ENCODE measurements at places on chromosomes 4 and X.

DNA sequence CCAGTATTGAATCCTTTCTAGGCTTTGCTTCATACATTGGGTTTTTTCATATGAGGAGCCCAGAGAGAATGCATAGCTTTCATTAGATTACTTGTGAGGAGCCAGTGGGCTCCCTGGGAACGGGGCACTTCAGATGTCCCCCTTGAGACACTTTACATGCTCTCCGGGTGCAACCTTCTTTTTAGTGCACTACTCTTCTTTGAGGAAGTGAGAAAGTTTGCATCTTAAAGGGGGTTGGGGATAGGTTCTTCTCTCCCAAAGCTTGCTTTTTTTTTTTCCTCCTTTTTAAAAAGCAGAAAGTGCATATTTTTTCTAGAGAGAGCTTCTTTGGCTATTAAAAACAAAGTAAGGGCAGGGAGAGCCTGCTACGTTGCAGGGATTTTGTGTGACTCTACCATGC, 4.3 kb downstream of the HADH start:
- no peak for DNase-seq

GRCh38 chr4:39710098-39710896, 12.4 kb downstream of the UBE2K start:
- DNase-seq: no peak

GRCh38 chr4:20367446-20367845, 115.7 kb downstream of the SLIT2 start:
- no peak for DNase-seq

DNA sequence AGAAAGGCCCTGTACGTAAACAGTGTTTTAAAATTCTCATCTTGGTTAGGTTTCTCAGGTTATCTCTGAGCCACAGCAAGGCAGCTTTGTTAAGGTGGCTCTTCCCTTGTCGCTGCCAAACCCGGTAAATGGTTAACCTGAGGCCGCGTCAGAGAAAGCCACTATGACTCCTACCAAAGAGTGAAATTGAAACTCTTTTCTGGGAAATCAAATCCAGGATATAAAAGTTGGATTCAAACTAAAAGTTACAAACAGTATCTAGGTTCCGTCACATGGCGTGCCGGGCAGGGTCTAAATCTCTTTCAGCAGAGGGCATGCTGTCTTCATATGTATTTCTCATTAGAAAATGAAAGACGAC, 433 bp downstream of the MMAA start:
- peak; percentile 75 for DNase-seq

- no peak for DNase-seq
Measured at GRCh38 chrX:23195761-23196160, 138.9 kb upstream of the PTCHD1 start.

- peak; percentile 27 for DNase-seq
Measured at GRCh38 chr4:87165892-87166291, 54.5 kb downstream of the KLHL8 start.

DNA sequence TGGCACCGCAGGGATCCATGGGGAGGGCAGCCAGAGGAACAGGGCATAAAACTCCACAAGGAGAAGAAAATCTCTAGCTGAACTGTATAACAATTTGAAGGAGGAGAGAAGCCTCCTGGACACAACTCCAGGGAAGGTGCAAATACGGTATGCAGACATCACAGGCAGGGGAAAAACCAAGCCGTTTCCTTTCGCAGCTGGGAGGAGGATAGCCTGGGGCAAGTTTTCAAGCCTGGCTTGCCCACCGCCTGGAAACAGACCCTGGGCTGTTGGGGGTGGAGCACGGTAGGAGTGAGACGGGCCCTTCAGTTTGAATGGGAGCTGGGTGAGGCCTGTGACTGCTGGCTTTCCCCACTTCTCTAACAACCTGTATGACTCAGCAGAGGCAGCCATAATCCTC, 43.4 kb upstream of the TAF9B start:
- no peak for DNase-seq

- no peak for DNase-seq
Measured at GRCh38 chr4:20723019-20723418, 22.8 kb downstream of the PACRGL start.

DNA sequence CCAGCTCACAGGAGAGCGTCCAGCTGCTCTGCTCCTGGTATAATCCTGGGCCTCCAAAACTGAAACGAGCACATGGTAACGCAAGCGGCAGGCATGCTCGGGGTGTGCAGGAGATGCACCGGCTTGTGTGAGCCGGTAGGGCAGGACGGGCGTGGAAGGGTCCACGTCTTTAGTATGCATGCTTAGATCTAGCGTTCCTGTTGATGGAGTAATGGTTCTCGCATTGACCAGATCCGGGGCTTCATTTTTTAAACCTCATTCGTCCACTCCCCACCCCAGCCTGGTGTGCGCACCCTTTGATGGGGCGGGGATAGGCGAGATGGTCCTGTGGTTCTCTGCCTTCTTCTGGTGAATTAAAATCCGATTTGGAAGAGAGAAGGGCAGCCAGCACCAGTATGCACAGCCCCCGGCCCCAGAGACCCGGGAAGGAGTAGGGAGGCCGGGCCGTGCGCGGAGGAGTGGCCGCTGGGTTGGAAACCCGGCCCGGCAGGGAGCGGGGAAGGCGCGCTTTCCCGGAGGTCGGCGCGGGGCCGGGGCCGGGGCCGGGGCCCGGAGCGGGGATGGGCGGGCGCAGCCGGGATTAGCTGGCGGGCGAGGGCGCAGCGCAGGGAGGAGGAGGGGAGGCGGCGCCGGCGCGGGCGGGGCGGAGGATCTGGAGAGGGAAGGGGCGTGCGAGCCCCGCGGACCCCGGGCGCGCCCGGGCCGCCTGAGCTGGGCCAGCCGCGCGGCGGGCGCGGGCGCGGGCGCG, 39.9 kb downstream of the FAM149A start:
- peak; percentile 80 for DNase-seq

- DNase-seq: peak; percentile 30
Measured at GRCh38 chrX:103878466-103879122, 46.5 kb upstream of the RAB9B start.

DNA sequence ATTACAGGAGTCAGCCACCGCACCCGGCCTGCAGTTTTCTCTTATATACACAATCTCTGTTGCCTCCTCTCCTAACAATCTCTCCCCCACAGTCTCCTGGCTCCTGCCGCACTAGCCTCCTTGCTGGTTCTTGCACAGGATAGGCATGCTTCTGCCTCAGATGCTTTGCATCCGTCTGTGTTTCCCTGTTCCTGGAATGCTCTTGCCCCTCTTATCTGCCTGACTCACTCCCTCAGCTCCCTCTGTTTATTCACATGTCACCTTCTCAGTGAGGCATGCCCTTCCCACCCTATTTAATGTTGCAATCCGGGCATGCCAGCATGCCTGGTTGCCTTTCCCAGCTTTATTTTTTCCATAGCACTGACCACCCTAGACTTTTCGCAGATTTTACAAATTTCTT, 161.9 kb downstream of the PHF8 start:
- peak; percentile 54 for DNase-seq

DNA sequence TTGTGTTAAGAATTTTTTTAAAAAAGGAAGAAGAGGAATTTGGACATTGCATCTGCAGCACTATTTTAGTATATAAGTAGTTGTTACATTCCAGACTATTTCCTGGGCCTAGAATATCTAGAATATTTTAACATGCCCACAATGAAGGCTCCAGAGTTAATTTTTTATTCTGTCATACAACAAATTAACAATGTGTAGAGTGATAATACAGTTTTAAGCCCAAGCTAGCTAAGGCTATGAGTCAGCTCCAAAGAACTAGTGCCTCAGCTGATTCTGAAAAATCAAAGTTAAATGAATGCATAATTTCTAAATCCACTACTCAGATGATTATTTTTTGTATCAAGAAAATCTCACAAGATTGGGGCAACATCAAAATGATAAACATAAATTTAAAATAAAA, 231.4 kb downstream of the PRDM5 start:
- DNase-seq: no peak

DNA sequence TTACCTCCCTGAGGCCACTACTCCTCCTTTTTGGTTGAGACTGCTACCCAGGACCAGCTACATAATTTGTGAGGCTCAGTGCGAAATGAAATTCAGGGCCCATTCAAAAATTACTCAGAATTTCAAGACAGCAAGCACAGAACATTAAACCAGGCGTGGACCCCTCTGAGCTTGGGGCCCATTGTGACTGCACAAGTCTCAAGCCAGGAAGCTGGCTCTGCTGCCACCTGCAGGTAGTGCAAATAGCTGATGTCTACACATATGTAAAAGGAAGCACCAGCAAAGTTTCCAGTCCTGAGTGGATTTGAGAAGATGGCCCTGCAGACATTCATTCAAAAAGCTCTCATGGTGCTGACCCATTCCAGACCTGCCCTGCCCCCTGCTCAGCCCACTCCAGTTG, 213.4 kb upstream of the LNX1 start:
- DNase-seq: peak; percentile 43

- DNase-seq: peak; percentile 44
Measured at GRCh38 chr4:140095694-140096482, 58.1 kb downstream of the MAML3 start.

GRCh38 chrX:52420824-52421443, 52.1 kb downstream of the XAGE2 start:
- DNase-seq: no peak

DNA sequence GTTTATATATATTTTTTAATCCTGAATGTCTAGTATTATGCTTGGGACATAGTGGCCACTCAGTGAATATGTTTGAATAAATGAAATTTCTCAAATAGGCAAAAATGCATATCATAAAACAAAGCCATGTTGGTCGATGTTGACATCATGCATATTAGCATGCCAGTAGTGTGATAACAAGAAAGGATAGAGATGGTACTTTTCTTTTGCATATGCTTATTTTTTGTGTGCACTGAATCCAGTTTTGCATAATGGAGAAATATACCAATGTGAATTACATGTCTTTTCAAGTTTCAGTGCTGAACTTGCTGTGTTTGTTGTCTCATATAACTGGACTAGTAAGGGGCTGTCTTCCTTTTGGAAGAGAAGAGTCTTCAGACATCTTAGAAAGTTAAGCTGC, 7.5 kb downstream of the CPE start:
- DNase-seq: no peak

- no peak for DNase-seq
Measured at GRCh38 chr4:159209249-159209648, 106.4 kb downstream of the RAPGEF2 start.

DNA sequence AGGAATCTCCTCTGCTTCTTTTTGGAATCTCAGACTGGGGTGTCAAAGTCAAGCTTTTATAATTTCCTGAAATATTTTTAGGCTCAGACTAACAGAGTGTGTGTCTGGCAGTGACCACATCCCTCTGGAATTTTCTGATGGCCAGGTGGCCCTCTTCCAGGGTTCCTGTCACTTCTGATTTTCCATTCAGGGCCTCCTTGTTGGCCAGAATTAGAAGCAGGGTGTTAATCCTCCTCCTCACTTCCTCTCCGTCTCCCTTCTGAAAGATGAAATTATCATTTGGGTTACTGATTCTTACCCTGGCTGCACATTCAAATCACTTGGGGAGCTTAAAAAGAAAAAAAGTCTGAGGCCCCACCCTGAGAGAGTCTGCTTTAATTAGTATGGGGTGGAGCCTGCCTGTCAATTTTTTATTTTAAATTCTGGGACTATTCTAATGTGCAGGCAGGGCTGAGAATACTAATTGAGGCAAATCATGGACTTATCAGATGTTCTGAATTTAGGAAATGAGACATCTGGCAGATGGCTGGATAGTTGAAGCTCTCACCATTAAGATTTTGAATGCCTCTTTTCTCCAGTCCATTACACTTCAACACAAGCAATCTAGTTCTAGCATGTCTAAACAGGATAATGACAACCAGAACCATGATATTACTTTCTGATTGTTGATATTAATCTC, 43.2 kb downstream of the HAND2 start:
- no peak for DNase-seq

DNA sequence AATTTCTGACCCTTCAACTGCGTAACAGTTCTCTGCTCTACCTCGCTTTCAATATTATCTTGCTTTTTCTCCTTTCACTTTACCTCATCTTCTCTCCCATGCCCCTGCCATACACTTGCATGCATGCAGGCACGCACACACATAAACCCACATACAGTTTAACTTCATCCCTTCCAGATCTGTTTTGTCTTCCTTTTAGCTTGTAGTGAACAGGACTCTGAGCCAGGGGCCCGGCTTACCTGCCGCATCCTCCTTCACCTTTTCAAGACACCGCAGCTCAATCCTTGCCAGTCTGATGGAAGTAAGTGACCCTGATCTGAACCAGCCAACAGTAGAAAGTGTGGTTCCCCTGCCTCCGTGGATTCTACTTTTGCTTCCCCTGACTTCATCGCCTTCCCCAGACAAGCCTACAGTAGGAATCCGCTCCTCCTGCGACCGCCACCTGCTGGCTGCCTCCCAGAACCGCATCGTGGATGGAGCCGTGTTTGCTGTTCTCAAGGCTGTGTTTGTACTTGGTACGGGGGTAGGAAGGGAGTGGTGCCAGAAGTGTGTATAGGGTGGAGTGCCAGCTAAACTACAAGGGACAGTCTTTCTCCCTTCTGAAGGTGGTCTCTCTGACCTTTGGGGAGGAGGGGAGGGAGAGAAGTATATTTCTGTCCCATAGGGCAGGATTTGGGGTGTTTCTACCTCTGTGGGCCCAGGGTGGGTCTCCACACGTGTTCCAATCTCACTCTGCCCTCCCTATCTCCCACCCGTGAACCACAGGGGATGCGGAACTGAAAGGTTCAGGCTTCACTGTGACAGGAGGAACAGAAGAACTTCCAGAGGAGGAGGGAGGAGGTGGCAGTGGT, 10.7 kb downstream of the MED12 start:
- DNase-seq: peak; percentile 71

DNA sequence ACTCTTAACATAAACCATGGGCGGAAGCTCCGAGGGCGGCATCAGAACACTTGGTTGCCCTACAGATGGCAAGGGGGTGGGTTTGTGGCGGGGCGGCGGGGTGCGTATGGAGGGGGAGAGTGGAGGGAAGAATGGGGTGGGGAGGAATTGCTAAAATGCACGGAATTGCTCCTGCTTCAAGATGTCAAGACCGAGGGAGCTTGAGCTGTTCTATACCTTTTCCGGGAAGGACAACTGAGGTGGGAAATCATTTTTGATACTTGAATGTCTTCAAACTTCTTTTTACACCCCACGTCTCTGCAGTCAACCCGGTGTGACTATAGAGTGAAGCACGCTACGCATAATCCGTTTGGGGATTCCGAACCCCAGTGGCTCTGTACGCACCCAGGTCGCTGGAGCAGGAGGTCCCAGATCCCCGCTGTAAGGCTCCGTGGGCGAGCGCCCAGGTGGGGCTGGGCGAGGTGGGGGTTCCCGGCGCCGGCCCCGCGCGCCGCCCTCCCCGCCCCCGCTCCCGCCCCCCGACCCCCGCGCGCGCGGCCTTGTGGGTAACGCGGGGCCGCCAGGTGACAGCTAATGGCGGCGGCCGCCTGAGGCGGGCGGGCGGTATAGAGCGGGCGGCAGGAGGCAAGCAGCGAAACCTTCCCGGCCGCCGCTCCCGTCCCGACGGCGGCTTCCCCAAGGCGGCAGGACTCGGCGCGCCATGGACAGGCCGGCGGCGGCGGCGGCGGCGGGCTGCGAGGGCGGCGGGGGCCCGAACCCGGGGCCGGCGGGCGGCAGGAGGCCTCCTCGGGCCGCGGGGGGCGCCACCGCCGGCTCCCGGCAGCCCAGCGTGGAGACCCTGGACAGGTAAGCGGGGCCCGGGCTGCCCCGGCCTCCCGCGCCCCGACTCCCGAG, at the start of gene MTMR1:
Gene MTMR1 (plus strand): TSS at position 566 of the 894 bp plus-strand sequence. CDS start 135 bp downstream, at position 701.
- peak; percentile 65 for DNase-seq

GRCh38 chr4:146255874-146256273, 41.5 kb downstream of the REELD1 start:
- no peak for DNase-seq

Data from hepatocyte (in vitro differentiated cells).